SW480 (cell line): ENCODE measurements at places on chromosomes 1 and 21.
A peak's percentile ranks its signal among the peaks of the same experiment; 100 is the strongest.

GRCh38 chr1:66552829-66553228 lies 18.9 kb downstream of the SGIP1 start:
- DNase-seq: no peak

DNA sequence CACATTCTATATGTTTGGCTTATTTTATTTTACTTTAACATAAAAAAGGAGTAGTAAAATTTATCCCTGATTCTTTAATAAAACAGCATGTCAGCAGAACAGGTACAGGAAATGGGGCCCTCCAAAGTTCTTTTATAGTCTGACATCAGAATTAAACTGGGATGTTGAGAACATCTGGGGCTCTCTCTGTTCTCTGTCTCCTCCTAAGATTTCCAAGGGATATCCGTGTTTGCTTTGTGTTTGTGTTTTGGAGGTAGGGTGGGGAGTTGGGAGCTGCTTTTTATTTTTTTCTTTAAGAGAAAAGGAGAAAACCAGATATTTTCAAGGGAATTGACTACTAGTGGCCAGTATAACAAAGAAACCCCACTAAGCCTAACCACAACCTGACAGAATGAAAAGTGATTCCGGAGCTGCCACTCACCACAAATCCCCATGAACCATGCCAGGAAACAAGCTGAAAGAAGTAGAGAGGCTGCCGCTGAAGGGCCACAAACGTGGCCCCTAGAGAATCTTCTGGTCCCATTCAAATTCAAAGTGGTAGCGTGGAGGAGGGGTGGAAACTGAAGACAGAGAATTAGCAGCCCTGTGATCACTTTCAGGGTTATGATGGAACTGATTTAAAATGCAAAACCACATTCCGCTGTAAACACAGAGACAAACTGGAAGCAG lies 369.6 kb upstream of the ADGRL2 start:
- DNase-seq: no peak

GRCh38 chr1:182507685-182508084 lies 57.7 kb downstream of the RGSL1 start:
- peak; percentile 17 for DNase-seq

DNA sequence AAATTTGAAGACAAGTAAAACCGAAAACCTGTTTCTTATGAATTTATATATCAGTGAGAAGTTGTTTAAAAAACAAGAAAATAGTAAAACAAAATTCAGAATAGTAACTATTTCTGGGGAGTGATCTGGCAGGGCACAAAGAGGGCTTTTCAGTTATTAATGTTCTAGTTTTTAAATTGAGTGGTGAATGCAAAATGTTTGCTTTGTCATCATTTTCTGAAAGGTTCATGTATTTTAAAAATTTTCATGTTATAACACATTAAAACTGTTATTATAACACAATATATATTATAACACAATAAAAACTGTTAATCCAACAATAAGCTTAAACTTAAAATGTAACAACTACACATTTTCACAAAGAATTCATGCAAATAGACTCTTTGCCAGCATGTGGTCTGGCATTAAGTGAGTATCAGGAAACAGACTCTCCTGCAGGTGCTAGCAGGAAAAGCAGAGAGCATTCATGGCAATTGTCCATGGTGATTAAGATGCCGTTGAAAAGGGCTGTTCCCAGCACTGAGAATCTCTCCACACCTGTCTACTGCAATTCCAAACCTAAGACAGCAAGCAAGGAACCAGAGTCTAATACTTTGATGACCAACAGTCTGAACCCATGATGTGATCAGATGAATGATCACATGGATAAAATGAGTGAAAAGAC lies 204.9 kb downstream of the TBX15 start:
- no peak for DNase-seq

DNA sequence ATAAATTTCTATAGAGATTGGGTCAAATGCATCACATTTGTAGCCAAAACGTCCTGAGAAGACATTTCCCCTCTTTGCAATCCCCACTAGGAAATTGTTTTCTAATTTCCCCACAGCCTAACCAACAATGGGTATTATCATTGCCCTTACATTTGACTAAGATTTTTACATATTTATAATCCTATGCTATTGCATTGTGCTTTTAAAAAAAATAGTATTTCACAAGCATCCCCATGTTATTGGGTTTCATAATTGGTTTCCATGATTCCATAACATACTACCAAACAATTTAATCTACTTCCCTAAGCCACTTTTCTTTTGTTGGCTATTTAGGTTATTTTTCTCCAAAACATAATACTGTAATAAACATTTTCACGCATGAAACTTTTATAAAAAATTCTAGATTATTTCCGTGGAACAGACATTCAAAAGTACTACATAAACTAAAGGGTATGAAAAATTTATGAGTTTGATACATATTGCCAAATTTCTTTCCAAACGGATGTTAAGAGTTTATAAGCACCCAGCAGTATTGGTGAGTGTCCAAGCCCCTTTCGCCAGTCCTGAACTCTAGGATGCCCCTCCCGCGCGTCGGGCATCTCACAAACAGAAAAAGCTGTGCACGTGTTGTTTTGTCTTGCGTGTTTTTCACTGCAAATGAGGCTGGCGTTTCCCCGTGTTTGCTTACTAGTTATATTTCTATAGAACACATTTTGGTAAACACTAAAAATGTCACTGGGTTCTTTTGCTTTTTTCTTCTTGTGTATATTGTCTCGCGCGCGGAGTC lies 2.0 kb upstream of the LHX4 start:
- DNase-seq: no peak

DNA sequence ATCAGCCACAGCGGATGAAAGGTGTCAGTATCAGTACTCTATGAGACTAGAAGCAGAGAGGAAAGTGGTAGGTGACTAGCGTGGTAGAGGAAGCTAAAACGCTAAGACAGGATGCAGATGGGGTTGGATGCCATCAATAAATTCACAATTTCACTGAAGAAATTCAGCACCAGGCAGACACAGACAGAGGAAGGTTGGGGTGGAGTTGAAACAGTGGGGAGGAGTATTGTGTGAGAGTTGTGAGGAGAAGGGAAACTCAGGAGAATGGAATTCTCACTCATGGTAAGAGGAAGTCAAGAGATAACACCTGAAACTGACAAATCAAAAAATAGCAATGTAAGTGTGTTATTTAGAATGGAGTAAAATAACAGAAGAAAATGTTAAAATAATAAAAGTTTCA lies 208.5 kb upstream of the DAB1 start:
- DNase-seq: no peak

- no peak for DNase-seq
These were observed 146.5 kb upstream of the TNR start for GRCh38 chr1:175889848-175890247.

DNA sequence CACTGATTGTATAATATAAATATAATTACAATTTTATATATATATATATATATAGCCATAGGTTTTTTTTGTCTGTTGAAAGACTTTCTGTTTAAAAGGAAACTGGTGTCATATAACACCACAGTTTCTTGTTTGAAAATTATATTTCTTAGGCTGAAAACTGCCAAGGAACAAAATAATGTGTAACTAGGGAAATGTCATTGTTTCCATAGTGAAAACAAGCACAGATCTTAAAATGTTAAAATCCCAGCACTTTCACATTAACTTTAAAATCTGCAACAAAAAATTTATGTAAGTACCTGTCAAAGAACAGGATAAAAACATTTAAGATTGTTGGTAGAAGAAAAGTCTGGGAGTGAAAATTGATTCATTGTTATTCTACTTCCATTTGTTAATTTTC lies 104.2 kb downstream of the ATP6V1G3 start:
- no peak for DNase-seq

GRCh38 chr1:46183079-46183847 lies 7.0 kb upstream of the P3R3URF start:
- peak; percentile 97 for DNase-seq

GRCh38 chr1:190102757-190103326 lies 374.8 kb downstream of the BRINP3 start:
- no peak for DNase-seq

GRCh38 chr1:30274976-30275621 lies 448.3 kb downstream of the MATN1 start:
- DNase-seq: no peak

DNA sequence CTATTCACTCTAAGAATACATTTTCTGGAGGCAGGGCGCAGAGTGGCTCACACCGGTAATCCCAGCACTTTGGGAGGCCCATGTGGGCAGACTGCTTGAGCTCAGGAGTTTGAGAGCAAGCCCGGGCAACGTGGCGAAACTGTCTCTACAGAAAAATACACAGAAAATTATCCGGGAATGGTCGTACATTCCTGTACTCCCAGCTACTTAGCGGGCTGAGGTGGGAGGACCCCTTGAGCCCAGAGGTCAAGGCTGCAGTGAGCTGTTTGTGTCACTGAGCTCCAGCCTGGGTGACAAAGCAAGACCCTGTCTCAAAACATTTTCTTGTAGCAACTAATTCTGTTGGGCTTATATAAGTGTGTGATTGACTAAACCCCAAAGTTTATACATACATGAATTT lies 30.5 kb downstream of the GPR161 start:
- no peak for DNase-seq

DNA sequence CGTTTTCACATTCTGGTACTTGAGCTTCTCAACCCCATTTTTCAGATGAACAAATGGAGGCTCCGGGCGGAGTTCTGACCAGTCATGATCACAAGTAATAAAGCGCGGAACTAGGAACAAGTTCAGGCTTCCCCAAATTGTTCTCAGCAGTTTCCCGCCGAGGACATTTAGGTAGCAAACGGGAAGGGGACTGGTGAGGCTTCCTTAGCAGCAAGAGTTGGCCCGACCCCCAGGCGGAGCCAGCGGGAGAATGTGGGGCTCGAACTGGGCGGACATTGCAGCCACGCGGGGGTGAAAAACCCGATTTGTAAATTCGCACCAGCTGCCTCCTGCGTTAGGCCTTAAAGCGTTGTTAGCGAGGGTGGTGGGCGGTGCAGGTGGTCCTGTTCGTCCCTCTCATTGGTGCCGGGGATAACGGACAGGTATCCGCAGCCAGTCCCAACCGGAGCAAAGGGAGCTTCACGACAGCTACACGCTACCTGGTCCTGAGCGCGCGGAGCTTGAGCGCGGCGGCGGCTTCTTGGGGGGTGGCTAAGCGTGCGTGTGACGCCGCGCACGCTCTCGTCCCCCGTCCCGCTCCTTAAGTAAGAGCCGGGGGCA lies 15.3 kb downstream of the SEMA6C start:
- DNase-seq: no peak

DNA sequence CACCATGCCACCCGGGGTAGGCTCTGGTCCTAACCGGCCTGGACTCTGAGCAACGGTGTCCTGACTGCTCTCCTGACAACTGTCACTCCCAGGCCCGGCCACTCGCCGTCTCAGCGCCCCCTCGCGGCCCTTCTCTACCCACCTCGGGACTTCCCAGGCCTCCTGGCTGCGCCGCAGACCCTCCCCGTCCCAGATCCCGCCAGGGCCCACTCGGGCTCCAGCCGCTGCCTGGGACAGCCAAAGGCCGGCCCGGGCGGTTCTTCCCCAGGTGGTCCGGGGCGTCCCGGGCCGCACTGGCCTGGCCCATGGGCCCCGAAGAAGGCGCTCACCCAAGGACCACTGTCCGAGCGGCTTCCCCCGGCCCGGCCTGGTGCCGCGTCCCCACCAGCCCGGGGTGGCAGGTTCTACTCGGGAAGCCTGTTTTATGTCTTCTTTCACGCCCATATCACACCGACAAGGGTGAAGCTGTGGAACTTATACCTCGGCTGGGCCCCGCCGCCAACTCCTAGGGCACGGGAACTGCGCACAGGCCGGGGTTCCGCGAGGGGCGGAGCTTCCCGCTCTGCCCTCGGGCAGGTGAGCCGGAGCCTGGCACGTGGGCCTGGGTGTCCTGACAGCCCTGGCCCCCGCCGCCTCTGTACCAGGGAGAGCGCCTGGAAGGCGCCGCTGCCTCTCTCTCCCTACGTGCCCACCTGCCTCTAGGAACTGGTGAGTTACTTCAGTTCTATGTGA lies 138.3 kb downstream of the TTLL7 start:
- DNase-seq: peak; percentile 29

- no peak for DNase-seq
These were observed 22.8 kb downstream of the ATP1B1 start for GRCh38 chr1:169129109-169129784.

- DNase-seq: no peak
These were observed 21.3 kb upstream of the PRDM15 start for GRCh38 chr21:41900401-41900800.

DNA sequence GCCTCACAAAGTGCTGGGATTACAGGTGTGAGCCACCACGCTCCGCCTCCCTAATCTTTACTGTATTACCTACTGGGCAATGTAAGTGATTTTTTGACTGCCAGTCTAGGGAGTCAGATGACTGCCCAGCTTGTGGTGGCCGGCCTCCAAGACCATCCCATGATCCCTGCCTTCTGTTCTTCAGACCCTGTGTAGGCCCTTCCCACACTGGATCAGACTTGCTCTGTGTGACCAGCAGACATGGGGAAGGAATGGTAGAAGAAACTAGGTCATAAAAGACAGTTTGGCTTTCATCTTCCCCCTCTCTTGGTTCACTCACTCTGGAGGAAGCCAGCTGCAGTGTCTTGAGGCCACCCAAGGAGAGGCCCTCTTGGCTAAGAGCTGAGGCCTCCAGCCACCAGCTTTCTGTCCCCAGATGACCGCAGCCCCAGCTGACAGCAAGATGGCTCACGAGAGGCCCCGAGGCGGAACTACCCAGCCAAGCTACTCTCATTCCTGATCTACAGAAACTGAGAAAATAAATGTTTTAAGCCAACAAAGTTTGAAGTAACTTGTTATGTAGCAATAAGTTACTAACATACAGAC lies 14.5 kb upstream of the CBR3 start:
- DNase-seq: no peak

DNA sequence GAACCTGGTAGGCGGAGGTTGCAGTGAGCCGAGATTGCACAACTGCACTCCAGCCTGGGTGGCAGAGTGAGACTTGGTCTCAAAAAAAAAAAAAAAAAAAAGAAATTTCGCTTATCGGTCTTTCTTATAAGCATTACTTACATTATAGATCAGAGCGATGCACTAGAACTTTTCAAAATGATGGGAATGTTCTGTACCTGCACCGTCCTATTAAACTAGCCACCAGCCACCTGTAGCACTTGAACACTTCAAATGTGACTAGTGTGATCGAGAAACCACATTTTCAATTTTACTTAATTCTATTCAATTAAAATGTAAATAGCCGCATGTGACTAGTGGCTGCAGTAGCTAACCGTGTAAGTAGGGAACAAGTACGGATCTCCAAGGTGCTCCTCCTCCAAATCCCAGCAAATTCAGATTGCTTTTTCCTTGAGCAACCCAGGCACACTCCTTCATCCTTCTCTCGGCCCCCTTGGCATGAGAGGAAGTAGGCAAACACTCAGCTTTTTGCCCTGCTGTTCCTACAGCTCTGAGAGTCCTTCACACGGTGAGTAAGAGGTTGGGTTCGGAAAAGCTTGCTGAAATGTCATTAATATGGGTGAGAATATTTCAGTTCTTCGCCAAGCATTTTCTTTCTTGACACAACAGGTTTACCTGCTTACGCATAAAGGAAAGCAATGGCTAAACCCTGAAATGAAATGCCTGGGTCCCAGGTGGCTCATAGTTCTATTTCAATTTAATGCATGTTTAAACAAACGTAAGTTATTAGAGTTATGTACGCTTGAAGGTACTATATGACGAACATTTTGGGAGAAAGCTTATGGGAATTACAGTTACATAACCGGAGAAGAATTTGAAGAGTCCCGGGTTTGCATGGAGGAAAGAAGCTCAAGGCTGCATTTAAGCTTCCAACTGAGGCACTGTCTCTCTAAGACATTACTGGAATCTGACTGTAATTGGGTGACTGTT lies 69.5 kb upstream of the HUNK start:
- DNase-seq: no peak
